NCI-H460 (cell line): ENCODE measurements at places on chromosomes 4 and X.
A peak's percentile ranks its signal among the peaks of the same experiment; 100 is the strongest.

DNA sequence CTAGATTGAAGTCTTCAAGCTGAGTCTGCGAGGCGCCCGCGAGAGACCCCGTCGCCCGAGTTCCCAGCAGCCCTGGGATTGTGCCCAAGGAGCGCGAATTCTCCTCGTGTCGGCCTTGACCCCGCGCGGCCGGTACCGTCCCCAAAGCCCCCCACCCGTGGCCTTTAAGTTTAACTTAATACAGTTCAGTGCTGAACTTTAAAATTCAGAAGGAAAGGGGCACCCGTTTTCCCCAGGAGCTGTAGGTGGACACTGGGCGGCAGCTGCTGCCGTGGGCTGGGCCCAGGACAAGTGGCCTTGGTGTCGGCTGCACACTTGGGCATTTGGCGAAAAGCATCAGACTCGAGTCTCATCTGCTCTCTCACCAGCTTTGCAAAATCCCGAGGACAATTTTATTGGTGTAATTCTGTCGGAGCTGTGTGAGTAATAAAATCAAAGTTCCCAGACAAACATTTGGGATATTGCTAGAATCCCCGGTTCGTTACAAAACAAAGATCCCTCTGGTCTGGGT is 634 bp downstream of the CWH43 start:
- no peak for DNase-seq

- no peak for DNase-seq
Observed at GRCh38 chr4:80073473-80074008, 512 bp upstream of the ANTXR2 start.

DNA sequence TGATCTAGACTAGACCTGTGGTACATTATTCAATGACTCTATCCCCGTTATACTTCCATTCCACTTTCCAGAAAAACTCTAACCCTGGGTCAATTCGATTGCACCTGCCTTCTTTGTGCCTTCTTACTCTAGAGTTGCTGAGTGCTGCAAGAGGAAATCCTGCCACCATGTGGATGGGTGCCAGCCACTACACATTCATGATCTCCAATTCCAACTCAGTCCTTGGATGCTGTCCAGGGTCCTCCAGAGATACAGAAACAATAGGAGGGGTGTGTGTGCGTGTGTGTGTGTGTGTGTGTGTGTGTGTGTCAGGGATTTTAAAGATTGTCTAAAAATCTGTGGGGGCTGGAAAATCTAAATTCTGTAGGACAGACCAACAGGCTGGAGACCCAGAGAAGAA is 42.9 kb upstream of the INTS6L start:
- peak; percentile 65 for DNase-seq

DNA sequence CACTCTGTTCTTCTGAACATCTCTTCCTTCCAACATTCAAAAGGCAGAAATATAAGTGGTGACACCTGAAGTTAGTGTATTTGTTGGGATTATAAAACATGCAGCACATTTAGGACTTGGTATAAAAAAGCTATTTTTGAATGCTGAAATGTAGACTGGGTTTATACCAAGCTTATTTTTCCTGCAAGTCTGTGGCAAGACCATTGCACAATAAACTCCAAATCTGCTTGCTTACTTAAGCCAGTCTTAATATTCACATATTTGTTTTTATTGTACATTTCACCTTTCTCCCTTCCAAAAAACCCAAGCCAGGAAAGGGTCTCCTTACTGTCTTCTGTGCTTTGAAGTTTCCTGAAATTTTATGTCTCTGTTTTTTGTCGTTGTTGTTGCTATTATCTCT is 63.7 kb downstream of the FHIP1A start:
- no peak for DNase-seq

- no peak for DNase-seq
Observed at GRCh38 chrX:110081320-110081719, 78.4 kb downstream of the TMEM164 start.

DNA sequence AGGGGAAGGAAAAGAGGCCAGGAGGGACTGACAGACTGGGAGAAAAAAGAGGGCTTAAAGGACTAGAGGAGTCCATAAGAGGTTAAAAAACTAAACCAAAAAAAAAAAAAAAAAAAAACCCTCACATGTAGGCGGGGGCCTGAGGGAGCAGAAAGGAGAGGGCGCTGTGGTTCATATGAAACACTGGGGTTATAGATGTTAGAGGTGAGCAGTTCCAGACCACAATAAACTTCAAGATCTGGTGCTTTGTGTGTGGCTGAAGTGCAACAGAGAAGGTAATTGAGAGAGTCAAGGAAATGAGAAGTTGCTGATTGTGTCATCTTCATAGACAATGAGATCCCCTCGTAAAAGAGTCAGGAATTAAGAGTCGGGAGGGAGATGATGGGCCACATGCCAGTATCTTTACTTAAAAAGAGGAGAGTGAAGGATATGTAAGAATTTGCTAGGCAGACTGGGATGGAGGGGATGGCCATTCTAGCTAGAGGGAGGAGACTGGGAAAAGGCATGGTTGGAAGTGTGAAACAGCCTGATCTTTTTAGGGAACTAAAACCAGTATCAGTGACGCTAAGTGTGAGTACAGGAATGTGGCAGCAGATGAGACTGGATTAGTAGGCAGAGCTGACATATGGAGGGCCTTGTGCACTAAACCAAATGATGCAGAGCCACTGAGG is 18.4 kb upstream of the OGT start:
- DNase-seq = no peak

- no peak for DNase-seq
Observed at GRCh38 chr4:111628437-111628836, 516.8 kb upstream of the FAM241A start.

- DNase-seq = no peak
Observed at GRCh38 chrX:73206366-73206765, 8.3 kb downstream of the NAP1L2 start.

DNA sequence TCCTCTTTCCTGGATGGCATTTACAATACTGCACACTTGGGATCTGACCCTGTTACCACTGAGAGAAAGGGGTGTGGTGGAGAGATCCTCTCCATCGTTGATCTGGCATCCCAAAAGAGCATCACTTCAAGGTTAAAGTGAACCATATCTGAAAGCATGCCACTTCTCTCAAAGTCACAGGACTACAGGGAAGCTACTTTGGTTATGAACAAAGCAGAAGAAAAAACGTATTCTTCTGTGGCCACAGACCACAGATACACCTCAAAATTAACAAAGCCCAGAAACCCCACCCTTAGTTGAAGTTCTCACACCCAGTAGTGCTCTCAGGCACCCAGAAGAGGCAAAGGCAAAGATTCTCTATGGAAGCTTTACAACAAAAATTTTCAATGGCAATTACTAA is 108.3 kb downstream of the JADE1 start:
- no peak for DNase-seq

DNA sequence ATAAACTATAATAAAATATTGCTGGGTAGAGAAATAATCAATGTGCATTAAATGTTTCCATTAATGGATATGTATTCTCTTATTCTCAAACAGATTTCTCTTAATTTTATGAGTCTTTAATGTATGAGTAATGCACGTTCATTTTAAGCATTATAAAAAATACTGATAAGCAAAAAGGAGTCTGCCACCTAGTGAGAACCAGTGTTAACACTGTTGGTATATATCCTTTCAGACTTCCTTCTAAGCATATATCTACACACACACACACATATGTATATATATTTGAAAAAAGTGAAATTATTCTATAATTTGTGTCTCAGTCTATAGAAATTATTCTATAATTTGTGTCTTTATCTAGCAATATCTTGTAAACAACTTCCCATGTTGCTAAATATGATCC is 49.9 kb upstream of the MTMR1 start:
- DNase-seq = no peak

- no peak for DNase-seq
Observed at GRCh38 chrX:10195947-10196346, 39.2 kb downstream of the CLCN4 start.

DNA sequence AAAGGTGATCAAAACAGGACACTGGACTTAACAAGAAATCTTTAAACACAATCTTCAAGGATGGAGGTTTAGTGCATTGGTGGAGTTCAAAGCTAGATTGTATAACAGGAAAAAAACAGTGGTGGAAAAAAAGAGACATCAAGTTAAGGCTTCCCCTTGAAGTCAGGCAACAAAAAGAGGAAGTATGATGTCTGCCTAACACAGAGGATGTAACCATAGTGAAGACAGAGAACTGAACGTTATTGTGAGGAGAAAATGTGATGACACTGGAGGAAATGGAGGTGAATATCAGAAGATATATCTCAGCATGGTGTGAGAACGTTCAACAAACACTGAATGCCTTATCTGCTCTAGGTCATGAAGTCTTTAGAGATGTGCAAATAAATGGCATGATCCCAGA is 192.4 kb upstream of the AR start:
- no peak for DNase-seq

- DNase-seq = peak; percentile 78
Observed at GRCh38 chr4:128385683-128386304, 98.2 kb upstream of the PGRMC2 start.

DNA sequence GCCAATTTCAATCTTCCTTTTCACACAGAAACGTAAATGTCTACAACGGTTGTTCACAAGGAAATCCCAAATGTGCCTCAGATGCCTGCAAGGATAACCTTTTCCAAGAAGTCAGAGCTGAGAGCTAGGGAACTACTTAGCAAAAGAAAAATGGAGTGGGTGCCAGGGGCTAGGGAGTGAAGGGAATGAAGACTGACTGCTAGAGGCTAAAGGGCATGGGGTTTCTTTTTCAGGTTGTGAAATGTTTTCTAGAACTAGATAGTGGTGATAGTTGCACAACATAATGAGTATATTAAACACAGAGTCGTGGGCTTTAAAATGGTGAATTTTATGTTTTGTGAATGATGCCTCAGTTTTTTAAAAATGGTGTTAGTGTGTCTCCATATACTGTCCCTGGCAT is 53.4 kb downstream of the CD99L2 start:
- DNase-seq = no peak

- no peak for DNase-seq
Observed at GRCh38 chr4:2437475-2438215, 18.9 kb downstream of the CFAP99 start.

DNA sequence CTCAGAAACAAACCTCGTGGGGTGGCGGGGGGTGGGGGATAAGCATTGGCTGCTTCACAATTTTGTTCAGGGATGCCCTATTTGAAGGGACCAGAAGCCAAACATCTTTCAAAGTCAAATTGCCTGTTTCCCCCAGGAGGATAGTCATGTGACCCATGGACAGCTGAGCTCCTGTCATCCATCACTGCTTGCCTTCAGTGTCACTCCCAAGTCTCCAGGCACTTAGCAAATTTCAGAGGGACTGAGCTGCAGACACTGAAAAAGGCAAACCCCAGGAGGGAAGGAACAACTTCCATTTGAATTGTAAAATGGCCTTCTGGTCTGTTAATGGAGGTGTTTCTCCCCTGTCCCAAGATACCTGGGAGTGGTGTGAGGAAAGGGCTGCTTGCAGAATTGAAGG is 73.4 kb downstream of the FRMPD3 start:
- DNase-seq = no peak

GRCh38 chrX:143536176-143536575 is 18.9 kb upstream of the SPANXN3 start:
- DNase-seq = no peak

- DNase-seq = no peak
Observed at GRCh38 chr4:187782286-187782824, 213.2 kb upstream of the ZFP42 start.

DNA sequence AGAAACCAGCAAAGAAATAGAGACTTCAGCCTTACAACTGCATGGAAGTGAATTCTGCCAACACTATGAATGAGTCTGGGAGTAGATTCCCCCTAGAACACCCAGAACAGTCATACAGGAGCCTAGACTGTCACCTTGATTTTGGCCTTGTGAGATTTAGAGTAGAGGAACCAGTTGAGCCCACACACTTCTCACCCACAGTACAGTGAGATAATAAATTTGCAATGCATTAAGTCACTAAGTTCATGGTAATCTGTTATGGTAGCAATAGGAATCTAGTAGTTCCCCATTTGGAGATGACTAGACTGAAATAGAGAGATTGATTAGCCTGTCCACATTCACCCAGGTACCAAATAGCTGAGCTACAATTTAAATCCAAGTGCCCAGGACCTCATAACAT is 59.0 kb downstream of the FAM13A start:
- no peak for DNase-seq

DNA sequence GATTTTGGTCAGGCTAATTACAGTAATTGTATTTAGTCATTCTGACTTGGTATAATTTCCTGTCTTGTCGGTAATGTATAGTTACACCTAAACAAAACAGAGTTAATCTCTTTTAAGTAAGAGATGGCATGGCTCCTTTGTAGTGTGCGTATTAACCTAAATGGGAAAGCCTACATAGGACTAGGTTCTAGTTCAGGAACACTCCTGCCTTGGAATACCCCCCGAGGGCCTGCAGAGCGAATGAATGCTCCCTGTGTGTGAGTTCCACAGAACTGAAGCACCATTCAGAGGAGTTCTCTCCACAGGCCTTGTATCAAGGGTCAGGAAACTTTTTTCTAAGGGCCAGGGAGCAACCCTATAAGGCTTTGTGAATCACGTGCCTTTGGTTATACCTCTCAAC is 44.9 kb upstream of the STIM2 start:
- no peak for DNase-seq

DNA sequence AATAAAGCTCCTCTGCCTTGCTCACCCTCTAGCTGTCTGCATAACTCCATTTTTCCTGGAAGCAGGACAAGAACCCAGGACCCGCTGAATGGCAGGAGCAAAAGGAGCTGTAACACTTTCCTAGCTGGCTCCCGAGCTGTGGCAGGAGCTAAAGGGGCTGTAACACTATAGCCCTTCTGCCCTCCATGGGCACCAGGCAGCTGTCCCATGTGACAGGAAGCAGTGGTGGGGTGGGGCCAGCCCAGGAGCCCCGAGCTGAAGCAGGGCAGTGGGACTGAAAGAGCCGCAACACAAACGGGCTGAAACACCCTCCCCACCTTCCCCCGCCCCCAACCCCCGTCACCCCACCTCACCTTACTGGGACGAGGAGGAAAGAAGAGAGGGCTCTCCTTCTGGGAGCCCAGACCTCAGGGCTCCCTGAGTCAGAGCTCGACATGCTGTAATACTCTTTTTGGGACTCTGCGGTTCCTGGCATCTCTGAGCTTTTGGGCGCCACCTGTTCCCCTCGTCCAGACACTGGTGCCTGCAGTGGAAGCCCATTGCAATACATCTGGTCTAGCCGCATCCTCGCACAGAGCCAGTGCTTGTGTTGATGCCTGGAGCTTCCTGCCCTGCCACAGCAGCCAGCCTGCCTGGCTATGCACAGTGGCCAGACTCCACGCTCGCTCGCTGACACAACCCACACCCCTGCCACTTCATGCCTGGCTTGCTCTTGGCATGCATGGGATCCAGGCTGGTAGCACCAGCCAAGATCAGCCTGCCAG is 39.4 kb downstream of the PPM1K start:
- DNase-seq = no peak

DNA sequence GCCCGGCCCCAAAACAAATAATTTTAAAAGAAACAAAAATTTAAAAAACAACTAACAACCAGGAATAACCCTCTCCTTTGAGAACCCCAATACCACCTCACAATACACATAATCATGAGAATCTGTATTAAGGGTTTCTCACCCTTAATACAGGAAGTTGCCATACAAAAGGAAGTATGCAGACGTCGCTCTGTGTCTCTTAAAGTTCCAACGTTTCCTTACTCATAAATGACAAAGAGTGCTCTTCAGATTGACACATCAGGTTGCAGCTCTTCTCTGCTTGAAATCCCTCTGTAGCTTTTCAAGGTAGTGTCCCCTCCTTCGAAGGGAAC is 73.9 kb upstream of the IRF2 start:
- DNase-seq = no peak
